ENCODE measurements at places on chromosomes 16 and 17. TPM values are rescaled to one million over a fixed set of nuclear protein-coding genes. Genes with fewer than 3 reads are reported as not detected.

The TBC1D3H gene
- not detected for polyA plus RNA-seq

DNA sequence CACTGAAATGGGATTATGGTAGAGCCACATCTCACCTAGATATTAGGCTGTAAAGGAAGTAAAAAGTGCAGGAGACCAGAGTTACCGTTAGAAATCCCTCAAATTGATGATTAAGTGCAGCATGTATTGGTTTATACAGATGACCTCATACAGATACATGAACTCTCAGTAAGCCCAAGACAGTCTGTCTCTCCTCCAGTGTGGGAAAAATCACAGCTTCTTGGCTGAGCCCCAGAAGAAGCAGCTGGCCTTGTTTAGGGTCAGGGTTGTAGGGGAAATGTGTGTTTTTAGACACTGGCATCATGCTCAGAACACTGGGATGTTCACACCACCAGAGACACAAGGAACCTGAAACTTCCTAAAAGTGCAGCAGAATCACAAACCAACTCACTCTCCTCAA, 135.9 kb downstream of the KATNIP start:
- no peak for DNase-seq

The NFE2L1 gene
- polyA plus RNA-seq, result 661 TPM

GRCh38 chr17:76088041-76088867, 9.3 kb downstream of the ZACN start:
- no peak for DNase-seq

DNA sequence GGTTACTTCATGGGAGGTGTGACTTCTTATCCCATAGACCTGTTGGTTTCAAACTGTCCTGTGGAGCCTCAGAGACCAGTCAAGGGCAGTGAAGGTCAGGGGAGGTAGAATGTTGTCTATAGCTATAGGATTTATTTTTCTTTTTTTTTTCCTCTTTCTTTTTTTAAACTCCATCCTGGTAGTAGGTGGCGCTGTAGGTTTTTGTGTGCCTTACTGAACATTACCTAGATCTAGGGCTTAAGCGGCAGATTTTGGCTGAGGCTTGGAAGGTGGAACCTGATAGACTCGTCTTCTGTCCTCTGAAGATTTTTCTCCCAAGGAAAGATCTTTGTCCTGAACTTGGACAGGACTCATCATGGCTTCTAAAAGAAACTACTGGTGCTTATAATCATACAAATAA, 8.2 kb upstream of the LASP1NB start:
- no peak for DNase-seq

GRCh38 chr17:79036596-79036995, 12.6 kb downstream of the C1QTNF1 start:
- no peak for DNase-seq

- no peak for DNase-seq
Measured at GRCh38 chr17:7523033-7523432, 25.8 kb upstream of the TNFSF12 start.

DNA sequence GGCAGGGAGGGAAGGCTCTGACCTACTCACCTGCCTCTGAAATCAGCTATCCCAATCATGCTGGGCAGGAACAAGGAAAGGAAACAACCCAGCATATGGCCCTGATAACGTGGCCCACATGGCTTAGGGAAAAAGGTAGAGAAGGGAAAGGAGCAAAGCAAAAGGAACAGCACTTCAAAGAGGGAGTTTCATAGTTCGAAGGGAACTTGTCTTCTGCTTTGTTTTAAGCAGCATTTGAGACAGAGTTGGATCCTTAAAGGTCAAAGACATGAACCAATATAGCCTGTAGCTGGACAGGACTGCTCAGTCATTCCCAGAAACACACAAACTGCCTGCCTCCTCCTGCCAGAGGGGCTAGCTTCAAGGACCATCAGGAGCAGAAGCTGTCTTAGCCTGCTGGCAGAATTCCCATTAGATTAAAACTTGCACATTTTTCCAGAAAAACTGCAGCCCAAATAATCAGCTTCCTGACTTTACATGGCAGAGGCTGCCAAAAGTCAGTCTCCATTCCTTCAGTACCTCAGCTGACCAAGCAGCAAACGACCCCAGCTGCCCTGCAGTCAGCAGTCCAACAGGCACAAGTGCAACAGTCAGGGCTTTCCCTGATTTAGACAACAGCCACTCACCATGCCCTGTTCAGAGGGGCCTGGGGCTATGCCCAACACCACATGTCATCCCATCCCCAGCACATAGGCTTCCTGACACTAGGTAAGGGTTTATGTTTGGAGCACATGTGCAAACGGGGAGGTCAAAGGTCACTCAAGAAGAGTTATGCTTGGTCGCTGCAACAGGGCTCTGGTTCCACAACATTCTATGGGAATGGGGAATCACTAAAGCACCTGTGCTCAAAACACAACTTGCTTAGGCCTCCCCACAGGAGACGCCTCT, 32.5 kb downstream of the RANBP10 start:
- peak; percentile 55 for DNase-seq

GRCh38 chr17:29051194-29051593, 8.3 kb downstream of the PIPOX start:
- DNase-seq, result no peak

DNA sequence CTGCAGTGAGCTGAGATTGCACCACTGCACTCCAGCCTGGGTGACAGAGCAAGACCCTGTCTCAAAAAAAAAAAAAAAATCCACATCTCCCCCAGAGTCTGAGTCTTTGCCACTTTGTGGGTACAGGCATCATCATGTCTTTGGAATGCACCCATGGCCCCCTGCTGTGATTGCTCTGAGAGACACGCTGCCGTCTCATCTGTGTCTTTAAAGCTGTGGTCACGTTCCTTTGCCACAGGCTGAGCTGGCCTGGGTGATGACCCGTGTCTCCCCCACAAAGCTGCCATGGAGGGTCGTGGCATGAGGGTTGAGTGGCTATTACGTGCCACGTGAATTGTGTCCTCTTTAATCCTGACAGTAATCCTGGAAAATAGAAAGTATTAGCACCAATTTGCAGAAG, 20.2 kb downstream of the CRISPLD2 start:
- peak; percentile 15 for DNase-seq

The EFCAB5 gene
- 0.18 TPM for polyA plus RNA-seq

GRCh38 chr17:17343896-17344506, 40.8 kb downstream of the NT5M start:
- no peak for DNase-seq

The EEF2KMT gene
- 4.4 TPM for polyA plus RNA-seq

DNA sequence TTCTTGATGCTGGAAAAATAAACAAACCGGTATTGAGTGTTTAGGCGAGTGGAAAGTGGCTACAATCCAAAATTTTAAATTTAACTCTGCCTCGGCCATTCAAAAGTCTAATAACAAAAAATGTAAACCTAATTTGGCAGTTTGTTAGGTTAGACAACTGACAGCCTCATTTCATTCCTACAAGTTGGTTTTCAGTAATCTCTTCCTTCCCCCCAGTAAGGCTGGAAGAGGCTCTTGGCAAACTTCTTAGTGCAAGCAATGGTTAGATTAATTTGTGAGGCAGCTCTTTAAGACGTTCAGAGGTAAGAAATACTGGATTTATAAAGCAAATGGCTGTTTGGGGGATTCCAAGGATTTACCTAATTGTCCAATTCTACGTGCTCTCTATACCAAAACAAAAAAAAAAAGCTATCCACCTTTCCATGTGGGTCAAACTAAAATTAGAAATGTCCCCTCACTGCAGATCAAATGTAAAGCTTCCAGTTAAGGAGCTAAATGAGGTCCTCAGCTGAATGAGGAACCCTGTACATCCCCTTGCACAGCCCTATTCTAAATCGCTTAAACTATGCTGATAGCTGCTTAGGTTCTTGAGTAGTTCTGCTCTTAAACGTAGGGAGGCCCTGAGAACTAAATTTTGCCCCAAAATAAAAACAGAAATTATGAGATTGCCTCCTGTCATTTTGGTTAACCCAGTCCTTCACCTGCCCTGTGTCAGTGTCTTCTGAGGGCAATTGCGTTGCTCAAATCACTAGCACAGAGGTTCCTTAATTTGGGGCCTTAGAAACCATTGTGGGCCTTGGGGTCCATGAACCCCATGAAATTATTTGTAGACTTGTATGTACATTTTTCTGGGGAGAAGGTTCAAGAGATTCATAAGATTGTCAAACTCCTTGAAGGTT, 2.9 kb downstream of the HEXIM1 start:
- DNase-seq, result no peak

- DNase-seq, result no peak
Measured at GRCh38 chr16:67063008-67063407, 34.1 kb downstream of the CBFB start.

Measured in right cardiac atrium (tissue), 5 donors.